ENCODE measurements at places on chromosomes 2 and 18. TPM values are rescaled to one million over a fixed set of nuclear protein-coding genes. Genes with fewer than 3 reads are reported as not detected.

DNA sequence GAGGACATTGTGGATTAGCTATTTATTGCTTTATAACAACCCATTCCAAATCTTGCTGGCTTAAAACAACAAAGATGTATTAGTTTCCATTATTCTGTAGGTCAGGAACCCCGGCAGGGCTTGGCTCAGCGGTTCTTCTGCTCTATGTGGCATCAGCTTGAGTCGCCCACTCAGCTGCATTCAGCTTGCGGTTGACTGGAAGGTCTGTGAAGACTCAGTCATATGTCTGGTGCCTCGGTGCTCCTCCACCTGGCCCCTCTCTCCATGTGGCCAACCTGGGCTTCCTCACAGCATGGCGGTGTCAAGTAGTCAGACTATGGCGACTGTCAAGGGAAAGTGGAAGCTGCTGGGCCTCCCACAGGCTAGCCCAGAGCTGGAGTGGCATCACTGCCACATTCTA, 48.6 kb downstream of the EMILIN2 start:
- DNase-seq, result no peak

GRCh38 chr2:241289053-241289452, 26.4 kb downstream of the HDLBP start:
- no peak for DNase-seq

DNA sequence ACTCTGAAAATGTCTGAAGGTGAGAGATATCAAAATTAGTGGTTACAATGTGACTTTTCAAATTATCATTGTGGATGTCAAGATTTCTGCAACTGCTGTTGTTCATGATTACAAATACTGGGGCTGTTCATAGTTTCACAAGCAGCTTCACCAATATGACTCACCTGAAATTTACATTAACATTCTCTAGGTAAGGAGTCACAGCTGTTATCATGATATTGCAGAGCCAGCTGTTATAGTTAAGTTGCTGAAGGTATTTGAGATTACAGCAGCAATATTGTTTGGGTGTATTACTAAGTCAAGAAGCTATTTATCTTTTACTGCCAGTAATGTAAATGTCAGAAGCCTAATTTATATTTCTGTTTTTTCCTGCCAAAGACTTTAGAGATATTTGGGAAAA, 140.0 kb downstream of the MC4R start:
- no peak for DNase-seq

- DNase-seq, result no peak
Observed at GRCh38 chr2:4873364-4873763, 818.8 kb upstream of the SOX11 start.

DNA sequence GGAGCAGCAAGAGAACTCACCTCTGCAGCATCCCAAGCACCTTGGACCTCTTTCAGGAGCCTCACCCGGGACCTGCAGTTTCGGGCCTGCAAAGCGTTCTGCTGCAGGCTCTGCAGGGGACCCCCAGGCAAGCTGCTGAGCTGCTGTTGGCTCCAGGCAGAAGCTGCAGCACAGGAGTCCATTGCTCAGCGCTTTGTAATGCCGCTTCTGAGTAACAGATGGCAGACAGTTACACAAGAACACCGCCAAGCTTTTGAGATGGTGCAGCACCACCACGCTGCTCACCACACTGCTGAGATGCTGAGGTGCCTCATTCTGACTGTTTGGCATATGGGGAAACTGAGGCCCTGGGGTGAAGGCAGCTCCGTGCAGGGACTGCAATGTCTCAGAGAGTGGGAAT, 1.9 kb upstream of the GALNT14 start:
- no peak for DNase-seq

- DNase-seq, result no peak
Observed at GRCh38 chr2:237217995-237218616, 132.4 kb downstream of the COPS8 start.

Gene CYB5A
- total RNA-seq, result 78.1 TPM

DNA sequence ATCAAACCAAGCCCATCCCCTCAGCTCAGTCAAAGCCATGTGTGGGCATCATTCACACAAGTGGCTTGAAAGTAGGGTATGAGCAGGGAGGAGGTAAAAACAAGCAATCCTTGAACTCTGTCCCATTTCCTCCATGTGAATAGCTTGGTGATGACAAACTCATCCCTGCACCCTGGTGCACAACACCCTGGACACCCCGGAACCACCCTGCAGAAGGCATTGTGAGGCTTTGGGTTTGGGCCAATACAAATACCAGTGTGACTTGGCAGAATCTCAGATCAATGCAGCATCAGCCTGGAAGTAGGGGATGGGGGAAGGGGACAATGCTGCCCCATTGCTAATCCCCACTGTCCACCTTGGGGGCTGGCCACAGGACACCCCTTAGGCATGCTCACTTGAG, 28.6 kb downstream of the TGFA start:
- no peak for DNase-seq

Gene ZNF385B
- not detected for total RNA-seq

Gene ASB1
- 16.7 TPM for total RNA-seq

- no peak for DNase-seq
Observed at GRCh38 chr18:33682436-33682835, 104.4 kb downstream of the ASXL3 start.

DNA sequence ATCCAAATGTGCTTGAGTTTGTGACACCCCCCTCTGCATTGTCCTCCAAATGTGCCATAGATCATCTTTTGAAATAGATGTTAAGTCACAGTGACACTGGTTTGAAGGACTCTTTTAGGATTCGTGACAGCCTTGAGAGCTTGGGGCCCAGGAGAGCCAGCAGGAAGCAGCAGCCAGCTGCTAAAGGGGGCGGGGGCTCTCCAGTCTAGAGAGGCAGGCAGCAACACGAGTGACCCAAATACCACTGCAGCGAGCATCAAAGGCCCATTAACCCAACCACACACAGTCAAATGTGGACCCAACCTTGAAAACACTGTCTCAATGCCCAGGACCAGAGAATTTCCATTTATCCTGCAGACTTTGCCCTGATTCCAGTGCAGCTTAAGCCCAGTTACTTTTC, 75.6 kb downstream of the ZBTB7C start:
- no peak for DNase-seq

GRCh38 chr2:231398585-231398984, 3.1 kb downstream of the B3GNT7 start:
- no peak for DNase-seq

DNA sequence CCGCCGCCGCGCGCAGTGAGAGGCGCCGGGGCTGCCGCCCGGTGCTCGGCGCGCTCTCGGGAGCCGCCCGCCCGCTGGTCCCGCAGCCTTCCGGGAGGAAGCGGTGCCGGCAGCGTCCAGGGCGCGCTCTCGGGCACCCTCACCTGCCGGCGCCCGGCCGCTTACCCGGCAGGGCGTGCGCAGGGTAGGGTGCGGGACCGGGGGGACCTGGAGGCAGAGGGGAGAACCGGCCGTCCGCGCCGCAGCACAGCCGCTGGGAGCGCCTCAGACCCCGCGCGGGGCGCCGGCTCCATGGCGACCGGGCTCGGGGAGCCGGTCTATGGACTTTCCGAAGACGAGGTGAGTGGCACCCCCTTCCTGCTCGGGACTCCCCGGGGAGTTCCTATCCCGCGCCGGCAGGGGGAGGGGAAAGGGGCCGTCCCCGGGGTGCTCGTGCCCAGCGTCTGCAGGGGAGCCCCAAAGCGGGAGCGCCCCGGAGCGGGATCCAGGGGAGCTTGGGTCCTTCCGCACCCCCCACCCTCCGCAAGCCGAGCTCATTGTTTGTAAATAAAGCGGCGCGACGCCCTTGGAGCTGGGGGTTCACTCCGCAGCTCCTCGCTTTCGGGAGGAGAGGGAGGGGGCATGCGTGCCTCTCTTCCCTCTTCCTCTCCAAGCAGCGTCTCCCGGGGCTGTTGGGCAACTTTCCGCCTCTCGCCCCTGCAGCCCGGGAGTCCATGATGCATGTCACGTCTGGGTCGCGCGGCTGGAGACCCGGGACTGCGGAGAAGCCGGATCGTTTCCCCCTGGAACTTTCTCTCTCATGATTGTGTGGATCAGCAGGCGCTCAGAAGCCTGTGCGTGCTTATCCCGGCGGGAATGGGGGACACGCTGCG, 580 bp downstream of the NEDD4L start:
- DNase-seq, result no peak

- no peak for DNase-seq
Observed at GRCh38 chr2:138221358-138221757, 257.1 kb downstream of the HNMT start.

Gene UGT1A10
- total RNA-seq, result not detected

- DNase-seq, result no peak
Observed at GRCh38 chr2:118372886-118373830, 284.9 kb downstream of the INSIG2 start.

DNA sequence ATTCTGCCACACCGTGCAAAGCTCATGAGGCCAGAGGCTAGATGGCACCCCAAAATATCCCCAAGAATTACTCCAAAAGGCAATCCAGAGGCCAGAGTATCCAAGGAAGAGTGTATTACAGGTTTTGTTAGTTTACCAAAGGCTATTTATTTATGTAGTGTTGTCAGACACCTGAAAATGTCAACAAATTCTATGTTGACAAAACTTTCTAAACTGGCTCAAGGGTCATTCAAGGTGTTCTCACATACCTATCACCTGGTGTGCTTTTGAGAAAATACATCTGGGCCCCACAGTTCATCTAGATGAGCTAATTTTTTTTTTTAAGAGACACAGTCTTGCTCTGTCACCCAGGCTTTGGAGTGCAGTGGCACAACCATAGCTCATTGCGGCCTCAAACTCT, 12.4 kb upstream of the DTNB start:
- DNase-seq, result no peak

DNA sequence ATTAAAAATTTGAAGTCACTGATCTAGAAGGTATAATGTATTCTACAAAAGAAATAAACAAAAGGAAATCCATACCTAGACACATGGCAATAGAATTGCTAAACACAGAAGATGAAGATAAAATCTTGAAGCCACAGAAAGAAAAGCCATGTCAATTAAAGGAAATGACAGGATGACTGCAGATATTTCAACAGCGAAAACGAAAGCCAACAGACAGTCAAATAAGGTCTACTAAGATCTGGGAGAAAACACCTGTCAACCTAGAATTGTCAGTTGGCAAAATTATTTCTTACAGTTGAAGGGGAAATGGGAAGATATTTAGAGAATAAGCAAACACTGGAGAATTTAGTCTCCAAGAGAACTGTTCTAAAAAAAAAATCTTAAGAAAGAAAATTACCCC, 39.2 kb downstream of the NETO1 start:
- no peak for DNase-seq

Gene ITPRIPL1
- 2.0 TPM for total RNA-seq
